Right atrium auricular region (tissue), 2 donors: ENCODE measurements at places on chromosomes 2 and 18. TPM values are rescaled to one million over a fixed set of nuclear protein-coding genes. Genes with fewer than 3 reads are reported as not detected.
A peak's percentile ranks its signal among the peaks of the same experiment; 100 is the strongest.

DNA sequence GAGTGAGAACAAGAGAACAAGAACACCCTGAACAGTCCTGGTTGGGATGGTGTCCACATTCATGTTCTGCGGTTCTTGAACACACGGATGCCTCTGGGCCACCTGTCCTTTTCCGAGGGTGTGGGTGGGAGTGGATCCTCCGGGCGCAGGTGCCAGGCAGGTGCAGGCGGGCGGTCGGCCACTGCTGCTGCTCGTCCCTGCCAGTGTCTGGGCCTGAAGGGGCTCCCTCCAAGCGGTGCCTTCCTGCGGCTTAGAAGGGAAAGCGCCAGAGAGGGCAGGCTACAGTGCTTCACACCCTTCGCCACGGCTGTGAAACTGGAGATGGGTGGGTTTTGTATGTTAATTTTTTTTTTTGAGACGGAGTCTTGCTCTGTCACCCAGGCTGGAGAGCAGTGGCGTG, 8.0 kb upstream of the D2HGDH start:
- no peak for DNase-seq
- no peak overlapping the region for H3K27ac ChIP-seq
- peaks cover 9% of the 10 kb centered on the region for H3K4me1 ChIP-seq

GRCh38 chr2:168107322-168107721, 140.1 kb downstream of the STK39 start:
- no peak overlapping the region for H3K27ac ChIP-seq
- no peak for DNase-seq

DNA sequence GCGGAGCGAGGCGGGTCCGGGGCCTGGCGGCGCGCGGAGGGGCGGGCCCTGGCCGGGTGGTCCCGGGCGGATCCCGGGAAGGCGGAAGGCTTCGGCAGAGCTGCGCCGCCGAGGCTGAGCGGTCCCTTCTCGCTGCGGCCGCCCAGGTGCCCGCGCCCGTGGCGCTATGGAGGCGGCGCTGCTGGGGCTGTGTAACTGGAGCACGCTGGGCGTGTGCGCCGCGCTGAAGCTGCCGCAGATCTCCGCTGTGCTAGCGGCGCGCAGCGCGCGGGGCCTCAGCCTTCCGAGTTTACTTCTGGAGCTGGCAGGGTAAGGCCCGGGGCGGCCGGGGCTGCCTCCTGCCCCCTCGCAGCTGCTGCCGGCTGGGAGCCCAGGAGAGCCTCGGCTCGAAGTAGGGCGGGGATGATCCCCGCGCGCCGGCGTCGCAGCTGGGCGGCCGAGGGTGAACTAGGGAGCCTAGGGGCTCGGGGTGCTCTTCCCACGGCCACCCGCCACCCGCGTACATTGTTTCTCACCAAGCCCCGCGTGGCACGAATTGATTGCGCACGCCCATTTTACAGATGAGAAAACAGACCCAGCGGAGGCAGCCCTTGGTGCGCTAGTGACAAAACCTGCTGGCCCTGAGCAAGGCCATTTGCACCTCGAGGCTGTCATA, at the start of gene SLC66A3:
TSS of gene SLC66A3 (plus strand) at position 87 of the 655 bp plus-strand sequence. CDS start at position 167, 80 bp downstream.
- peak within 1 kb of the TSS; percentile 95 for H3K27ac ChIP-seq
- peak within 1 kb of the TSS; percentile 81 for H3K4me3 ChIP-seq
- H3K27me3 ChIP-seq: no peaks in the 10 kb centered on the region
- H3K4me1 ChIP-seq: no peaks in the 10 kb centered on the region

- peaks cover 24% of the 10 kb centered on the region for H3K36me3 ChIP-seq
- H3K27me3 ChIP-seq: no peaks in the 10 kb centered on the region
- H3K4me1 ChIP-seq: peaks cover 47% of the 10 kb centered on the region
- DNase-seq: peak; percentile 98
These were observed 99.1 kb downstream of the SH3BP4 start for GRCh38 chr2:235050980-235051351.

ATF2 gene
- 22.3 TPM for total RNA-seq

ARHGEF33 gene
- 0.24 TPM for total RNA-seq
